ENCODE measurements at places on chromosomes 3 and 15.
A peak's percentile ranks its signal among the peaks of the same experiment; 100 is the strongest.

GRCh38 chr15:35379972-35380371 is 166.0 kb downstream of the DPH6 start:
- DNase-seq: no peak

GRCh38 chr3:36813305-36813704 is 49.0 kb upstream of the DCLK3 start:
- DNase-seq: no peak

DNA sequence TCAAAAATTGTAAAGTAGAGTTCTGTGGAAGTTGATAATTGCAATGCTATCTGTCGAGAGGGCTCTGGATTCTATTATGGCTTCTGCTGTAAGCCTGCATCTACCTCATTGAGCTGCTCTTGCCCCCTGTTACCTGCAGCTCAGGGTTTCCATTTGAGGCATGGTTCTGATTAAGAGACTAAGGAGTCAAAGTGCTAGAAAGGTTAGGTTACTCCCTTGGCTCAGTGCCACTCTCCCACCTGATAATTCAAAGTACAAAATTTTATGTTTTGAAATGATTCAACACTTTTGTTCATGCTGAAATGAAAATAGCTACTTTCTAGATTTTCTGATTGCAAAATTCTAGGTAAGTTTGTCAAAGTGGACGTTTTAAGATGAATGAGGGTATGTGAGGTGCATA is 220.5 kb upstream of the SATB1 start:
- DNase-seq: no peak

- no peak for DNase-seq
These were observed 80.9 kb upstream of the MANF start for GRCh38 chr3:51304230-51304629.

- no peak for DNase-seq
These were observed 735 bp downstream of the GOLGA8B start for GRCh38 chr15:34582461-34583371.

GRCh38 chr15:36177590-36178302 is 401.7 kb upstream of the CDIN1 start:
- DNase-seq: peak; percentile 38

- no peak for DNase-seq
These were observed 596.2 kb upstream of the UBE2E2 start for GRCh38 chr3:22606938-22607337.

- no peak for DNase-seq
These were observed 116.1 kb downstream of the CHST2 start for GRCh38 chr3:143235614-143236204.

GRCh38 chr3:4898454-4899313 is 80.6 kb upstream of the BHLHE40 start:
- no peak for DNase-seq

GRCh38 chr3:58013973-58014649 is 5.9 kb downstream of the FLNB start:
- no peak for DNase-seq

DNA sequence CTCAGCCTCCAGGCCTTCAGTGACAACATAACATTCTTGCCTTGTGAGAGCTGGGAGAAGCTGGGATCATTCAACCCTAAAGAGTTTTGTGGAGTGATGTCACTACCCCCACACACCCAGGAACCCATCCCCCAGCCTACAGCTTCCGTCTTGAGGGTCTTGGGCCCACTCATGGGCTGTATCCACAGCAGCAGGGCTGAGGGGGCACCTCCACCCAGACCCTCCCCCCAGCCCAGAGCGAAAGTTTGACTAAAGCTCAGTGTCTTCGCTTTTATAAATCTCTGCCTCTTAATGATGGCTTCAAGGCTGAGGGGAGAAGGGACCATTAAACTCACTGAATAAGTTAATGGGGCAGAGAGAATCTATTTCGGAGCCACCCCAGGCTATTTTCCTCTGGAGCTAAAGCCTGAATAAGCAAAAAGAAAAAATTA is 23.8 kb downstream of the NTRK3 start:
- no peak for DNase-seq

- DNase-seq: no peak
These were observed 137.3 kb downstream of the WNT5A start for GRCh38 chr3:55349851-55350250.

DNA sequence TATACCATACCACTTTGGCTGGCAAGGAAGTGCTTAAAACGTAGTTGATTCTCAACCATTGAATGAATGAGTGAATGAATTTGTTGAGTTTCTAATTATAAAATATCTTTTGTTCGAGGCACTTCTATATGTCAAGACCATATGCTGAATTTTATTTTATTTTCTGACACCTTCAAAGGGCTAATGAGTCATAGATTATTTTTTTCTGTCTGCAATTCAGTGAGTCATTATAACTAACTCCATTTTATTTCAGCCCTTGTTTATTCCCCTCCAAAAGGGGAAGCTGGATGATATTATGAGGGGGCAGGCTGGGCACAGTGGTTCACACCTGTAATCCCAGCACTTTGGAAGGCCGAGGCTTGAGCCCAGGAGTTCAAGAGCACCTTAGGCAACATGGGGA is 142.4 kb downstream of the P2RY1 start:
- no peak for DNase-seq

GRCh38 chr15:74345051-74345450 is 22.4 kb downstream of the CYP11A1 start:
- DNase-seq: no peak

DNA sequence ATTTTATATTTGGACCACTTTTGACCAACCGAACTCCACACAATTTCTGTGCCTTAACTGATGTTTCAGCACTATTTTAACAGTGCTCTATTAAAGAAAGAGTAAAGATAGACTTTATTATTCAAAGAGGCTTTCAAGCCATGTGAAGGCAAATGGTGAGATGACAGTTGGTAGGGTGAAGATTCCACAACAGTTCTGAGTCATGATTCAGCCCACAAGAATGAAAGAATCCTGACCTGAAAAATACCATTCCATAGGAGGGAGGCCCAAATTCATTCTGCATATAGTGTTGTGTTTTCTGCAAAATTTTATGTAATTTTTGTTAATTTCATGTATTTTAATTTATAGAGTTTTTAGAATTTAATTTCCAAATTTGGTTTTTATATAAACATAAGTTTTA is 135.6 kb upstream of the STAC start:
- no peak for DNase-seq

- DNase-seq: no peak
These were observed 28.0 kb upstream of the MNS1 start for GRCh38 chr15:56492791-56493555.

GRCh38 chr15:48596415-48596814 is 49.1 kb downstream of the FBN1 start:
- no peak for DNase-seq

DNA sequence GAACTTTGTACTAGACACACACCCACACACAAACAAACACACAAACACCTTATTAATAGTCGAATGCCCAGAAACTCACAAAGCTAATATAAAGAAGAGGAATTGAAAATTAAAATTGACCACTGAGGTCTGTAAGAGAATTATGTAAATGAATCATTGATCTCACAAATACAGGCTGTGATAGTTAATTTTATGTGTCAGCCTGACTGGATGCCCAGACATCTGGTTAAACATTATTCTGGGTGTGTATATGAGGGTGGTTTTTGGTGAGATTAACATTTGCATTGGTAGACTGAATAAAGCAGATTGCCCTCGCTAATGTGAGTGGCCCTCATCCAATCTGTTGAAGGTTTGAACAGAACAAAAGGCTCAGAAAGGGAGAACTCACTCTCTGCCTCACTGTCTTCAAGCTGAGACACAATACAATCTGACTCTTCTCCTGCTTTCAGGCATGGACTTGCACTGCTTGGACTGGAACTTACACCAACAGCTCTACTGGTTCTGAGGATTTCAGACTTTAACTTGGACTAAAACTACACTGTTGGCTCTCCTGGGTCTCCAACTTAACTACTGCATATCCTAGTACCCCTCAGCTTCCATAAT is 199.4 kb upstream of the TTC14 start:
- DNase-seq: no peak

DNA sequence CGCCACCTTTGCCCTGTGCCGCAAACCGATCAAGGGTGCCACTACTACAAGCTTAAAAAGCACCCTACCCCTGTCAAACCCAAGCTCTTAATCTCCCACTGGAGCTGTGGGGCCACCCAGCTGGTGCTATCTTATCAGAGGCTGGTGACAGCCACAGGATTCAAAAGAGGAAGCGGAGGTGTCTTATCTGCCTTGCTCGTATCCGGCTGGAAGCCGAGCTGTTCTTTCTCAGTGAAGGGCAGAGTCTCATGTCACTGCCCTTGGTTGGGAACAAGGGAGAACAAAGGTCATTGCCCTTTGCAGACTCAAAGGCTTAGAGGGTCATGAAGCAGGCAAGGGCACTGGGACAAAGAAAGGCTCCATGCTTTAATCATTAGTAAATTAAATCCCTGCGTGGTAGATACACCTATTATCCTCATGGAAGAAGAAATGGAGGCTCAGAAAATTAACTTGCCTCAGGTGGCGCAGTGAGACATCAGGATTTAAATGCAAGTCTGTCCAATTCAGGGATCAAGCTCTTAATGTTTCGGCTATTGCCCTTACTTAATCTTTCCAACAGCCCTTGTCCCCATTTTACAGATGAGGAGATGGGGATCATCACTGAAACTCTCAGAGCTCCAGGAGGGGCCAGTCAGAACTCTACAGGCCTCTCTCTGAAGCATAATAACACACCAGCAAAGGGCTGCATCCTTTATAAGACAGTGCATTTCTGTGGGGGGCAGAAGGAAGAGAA is 360.0 kb upstream of the PROK2 start:
- DNase-seq: no peak

DNA sequence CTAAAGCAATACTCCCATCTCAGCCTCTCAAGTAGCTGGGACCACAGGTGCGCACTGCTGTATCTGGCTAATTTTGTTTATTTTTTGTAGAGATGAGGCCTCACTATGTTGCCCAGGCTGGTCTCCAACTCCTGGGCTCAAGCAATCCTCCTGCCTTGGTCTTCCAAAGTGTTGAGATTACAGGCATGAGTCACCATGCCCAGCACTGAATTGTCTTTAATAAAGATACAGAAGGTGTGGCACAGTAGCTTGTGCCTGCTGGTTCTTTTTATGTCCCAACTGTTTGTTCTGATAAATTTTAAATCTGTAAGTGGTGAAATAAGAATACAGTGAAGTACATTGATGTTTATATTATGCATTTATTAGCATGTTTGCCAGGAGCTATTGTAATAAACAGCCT is 20.6 kb upstream of the TRAK1 start:
- no peak for DNase-seq

DNA sequence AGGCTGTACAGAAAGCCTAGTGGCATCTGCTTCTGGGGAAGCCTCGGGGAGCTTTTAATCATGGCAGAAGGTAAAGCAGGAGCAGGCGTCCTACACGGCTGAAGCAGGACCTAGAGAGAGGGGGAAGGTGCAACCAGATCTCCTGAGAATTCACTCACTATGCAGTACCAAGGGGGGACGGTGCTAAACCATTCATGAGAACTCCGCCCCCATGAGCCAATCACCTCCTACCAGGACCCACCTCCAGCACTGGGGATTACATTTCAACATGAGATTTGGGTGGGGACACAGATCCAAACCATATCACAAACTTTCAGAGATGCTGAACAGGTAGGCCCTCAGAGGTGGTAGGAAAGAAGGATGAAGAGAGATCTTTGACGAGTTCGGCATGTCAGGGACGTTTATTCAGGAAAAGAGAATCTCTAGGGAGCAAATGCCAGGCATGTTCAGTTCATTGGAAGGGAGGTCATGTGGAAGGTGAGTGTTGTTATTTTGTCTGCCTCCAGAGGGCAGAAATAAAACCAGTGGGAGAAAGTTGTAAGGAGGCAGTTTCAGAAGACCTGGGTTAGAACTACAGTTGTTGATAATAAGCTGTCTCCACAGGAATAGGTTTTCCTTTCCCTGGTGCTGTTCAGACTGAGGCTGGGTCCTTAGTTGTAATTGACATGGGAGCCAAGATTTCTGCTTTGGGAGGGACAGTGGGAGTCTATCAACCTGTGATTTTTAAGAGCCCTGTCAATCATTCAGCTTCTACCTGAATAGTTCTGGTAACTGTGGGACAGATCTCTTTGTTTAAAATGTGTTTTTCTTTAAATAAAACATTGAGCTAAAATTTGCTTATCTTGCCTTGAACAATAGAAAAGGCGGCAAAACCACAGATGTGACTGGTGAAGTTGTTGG is 4.3 kb upstream of the FNDC3B start:
- DNase-seq: no peak

DNA sequence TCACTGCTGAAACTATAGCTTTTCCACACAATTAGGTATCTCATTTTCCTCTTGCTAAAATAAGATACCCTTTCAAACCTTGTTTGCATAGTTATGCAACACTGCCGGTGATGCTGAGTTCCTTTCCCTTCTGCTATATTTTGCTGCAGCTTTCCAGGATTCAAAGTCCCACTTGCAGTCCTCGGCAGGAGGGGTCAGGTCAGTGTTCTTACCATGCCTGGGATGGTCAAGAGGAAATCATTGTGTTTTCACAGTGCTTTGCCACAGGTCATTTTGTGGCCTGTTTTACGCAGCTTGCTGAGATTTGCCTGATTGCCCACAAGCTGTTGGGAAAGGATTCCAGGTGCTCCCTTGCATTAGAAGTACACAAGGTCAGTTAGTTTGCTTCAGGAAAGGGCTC is 156.9 kb downstream of the B3GALNT1 start:
- no peak for DNase-seq

- no peak for DNase-seq
These were observed 592.1 kb upstream of the GBE1 start for GRCh38 chr3:82353306-82354171.

- DNase-seq: no peak
These were observed 108.4 kb upstream of the DCBLD2 start for GRCh38 chr3:99009851-99010250.

DNA sequence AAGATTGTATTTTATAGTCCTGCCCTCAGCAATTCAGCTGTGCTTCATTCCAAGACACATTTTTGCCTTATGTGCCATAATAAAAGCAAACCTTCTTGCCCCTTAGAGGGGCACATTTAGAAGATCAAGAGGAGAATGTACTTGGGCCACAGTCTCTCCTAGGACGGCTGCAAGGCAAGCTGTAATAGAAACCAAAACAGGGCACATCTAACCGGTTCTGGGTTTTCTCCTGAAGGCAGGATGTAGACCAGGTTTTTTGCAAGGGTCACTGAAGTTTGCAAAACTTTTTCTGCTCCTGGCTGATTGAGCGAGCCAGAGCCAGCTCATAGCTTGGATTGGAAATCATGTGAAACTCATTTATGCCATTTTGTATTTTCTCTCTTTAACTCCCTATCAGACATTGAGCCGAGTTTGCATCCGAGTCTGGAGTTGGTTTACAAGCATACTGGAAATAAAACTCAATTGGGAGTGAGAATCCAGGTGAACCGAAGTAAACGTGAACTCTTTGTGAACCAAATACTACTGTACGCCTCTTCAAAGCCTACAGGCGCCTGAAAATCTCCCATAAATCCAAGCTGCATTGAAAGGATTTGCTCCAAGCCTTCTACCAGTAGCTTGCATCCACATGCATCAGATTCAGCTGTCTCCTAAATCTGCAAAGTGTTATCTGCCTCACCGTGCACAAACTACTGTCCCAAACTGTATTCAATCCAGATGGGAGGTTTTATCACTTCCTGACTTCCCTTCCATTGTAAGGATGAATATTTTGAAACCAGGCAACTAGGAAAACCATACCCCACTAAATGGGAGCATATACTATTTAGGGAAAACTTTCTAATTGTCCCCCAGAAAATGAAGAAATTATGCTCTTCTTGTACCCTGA is 60.9 kb upstream of the TSC22D2 start:
- no peak for DNase-seq

- DNase-seq: no peak
These were observed 34.8 kb downstream of the EMC4 start for GRCh38 chr15:34259566-34259965.

Measured in pons (tissue), 1 donor.